ENCODE measurements at places on chromosomes 2 and 18.

- no peak for DNase-seq
Observed at GRCh38 chr18:12882453-12883371, 1.3 kb downstream of the PTPN2 start.

- no peak for DNase-seq
Observed at GRCh38 chr18:50151926-50152325, 43.0 kb downstream of the MYO5B start.

DNA sequence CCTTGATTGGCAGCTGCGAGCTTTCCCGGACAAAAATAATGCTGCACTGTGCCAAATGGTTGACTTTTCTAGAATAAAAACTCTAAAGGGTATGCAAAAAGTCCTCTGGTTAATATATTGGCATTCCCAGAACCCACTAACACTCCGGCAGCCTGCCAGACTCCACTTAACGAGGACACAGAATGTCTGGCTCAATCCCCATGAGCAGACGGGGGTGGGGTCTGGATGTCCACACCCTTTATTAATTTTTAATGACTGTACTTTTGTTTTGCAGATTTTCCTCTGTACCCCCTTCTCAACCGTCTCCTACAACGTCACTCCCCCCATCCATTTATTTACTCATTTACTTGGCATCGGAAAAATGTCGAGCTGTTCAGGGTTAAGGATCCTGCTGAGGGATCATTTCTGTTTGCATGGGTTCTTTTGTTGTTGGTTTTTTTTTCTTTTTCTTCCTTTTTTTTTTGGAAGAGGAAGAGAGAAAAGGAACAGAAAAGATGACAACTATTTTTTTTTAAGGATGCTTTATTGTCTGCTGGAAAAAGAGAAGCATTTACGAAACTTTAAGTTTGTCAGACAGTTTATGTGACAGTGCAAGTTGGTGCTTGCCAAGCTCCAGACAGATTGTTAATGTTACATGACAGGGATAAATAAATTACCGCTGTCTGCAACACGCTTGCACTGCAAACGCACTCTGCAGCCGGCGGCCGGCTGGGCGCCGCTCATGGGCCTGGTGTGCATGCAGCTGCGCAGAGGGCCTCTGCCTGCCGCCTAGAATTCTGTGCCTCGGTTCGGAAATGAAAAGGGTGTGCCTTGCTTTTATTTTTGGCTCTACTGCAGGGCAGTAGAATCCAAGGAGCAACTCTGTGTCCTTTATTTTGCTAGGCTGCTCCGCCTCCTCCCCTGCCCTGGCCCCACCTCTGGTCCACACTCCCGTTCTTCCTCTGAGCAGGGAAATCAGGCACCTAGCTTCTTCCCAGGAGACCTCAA is 3.6 kb downstream of the LDLRAD4 start:
- DNase-seq, result no peak

DNA sequence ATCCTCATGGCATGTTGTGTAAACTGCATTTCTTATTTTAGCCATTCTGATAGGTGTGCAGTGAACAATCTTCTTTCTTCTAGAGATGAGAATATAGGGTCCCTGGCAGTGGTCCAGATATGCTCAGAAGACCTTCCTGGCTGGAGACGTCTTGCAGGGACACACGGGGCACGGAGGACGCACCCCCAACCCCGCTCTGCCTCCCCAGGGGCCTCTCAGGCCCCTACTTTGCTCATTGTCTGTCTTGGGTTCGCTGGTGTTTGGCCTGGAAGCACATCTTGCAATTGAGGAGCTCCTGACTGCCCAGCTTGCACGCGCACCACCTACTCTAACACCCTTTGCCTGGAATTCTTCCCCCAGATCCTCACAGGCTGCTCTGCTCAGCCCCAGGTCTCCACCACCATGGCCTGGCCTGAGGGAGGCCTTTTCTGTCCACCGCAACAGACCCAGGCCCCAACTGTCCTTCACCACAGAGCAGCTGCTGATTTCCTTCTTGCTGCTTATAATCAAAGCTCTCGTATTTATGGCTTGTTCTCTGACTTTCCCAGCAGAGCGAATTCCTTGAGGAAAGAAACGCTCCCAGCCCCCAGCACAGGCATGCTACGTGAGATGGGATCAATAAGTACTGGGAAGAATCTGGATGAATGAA is 295.9 kb upstream of the HDAC4 start:
- no peak for DNase-seq

- DNase-seq, result no peak
Observed at GRCh38 chr2:132503701-132504100, 87.1 kb downstream of the GPR39 start.

DNA sequence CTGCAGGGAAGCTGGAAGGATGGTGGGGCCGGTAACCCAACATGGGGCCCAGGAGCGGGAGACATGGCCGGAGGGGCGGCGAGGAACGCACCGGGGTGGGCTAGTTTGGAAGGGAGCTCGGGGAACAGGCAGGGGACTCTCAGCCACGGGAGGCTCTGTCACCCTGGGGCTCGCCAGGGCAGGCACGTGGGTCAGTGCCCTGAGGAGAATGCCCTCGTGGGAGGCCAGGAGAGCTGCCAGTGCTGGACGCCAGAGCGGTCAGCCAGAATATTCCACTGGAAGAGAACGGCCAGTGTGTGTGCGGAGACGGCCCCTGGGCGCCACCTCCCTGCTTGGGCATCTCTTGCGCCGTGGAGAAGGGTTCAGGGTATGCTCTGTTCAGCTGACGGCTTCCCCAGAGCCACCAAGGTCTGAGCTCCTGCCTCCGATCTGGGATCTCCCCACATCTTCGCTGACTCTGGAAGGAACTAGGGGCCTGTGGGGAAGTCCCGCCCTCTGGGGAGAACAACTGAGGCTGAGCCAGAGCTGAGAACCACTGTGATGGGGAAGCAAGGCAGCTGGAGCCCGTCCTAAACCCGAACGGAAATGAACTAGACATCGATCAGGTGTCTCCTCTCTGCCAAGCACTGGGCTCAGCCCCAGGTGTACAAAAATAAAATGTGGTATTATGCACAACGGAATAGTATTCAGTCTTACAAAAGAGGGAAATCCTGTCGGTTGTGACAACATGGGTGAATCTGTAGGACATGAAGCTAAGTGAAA is 49.3 kb downstream of the TNP1 start:
- no peak for DNase-seq

DNA sequence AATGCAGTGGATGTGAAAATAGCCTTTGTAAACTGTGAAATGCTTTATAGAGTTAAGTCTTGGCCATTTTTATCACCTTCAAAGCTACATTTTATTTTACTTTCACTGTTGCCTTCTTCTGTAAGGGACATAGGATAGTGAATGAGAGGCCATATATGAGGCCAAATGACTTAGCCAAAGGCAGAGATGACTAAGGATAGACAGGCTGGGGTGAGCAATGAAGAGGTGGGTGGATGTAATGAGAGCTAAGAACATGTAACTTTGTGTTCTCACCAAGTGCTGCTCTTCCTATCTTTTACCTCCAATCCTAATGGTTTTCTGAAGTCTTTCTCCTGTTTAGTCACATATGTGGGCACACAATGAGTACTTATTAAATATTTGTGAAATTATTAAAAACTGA is 101.9 kb downstream of the MBD5 start:
- DNase-seq, result no peak

GRCh38 chr2:72990695-72991438 is 73.5 kb downstream of the EMX1 start:
- DNase-seq, result no peak

GRCh38 chr2:86069091-86069685 is 36.5 kb downstream of the POLR1A start:
- DNase-seq, result no peak

DNA sequence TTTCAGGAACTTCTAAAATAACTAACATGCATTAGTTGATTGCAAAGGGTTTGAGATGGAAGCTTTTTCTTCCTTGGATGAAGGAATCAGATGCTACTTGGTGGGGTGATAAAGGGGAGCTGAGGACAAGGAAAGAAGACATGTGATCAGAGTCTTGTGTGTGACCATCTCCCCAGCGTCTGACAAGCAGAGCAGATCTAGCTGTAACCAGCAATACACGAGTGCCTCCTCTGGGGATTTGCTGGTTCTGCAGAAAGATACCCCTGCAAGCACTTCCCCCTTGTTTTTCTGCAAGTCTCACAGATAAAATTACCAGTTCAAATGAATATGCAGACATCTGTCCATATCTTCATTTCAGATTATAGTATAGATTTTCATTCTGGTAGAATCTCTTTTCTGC is 2.7 kb downstream of the CDH7 start:
- no peak for DNase-seq

GRCh38 chr2:162174746-162175145 is 22.7 kb upstream of the GCG start:
- DNase-seq, result no peak

DNA sequence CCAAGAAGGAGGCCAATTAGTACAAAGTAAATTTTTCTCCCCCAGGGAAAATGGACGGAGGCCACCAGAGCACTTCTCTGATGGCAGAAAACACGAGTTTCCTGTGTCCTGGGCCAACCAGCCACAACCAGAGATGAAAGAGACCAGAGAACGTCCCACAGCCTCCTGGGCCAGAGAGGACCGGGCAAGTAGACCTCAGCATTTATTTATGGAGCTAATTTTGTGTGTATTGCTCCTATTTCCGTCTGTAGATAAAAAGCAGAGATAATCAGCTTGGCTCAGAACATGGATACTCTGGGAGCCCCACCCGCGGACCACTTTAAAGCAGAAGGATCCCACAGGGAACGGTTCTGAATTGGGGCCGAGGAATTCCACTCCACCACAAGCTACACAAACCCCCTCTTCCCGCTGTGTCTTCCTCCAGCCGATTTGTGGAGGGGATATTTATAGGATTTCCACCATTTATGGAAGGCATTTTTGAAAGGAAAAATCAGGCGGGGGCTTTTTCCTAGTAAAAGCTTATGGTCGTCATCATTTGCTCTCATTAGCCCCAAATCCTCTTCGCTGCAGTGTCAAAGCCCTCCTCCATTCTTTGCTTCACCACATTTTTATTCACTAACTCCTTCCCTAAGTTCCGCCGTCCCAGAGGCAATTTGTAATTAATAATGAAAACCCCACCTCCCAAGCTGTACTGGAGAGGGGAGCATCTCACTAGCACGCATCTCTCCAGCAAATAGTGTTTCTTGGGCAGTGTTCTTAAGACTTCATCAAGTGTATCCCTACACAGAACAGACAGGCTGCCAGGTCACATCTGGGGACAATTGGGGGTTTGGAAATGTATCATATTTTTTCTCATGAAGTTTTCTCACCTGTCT is 43.7 kb upstream of the TWIST2 start:
- DNase-seq, result no peak

GRCh38 chr2:178263159-178263860 is 69.0 kb downstream of the OSBPL6 start:
- no peak for DNase-seq

DNA sequence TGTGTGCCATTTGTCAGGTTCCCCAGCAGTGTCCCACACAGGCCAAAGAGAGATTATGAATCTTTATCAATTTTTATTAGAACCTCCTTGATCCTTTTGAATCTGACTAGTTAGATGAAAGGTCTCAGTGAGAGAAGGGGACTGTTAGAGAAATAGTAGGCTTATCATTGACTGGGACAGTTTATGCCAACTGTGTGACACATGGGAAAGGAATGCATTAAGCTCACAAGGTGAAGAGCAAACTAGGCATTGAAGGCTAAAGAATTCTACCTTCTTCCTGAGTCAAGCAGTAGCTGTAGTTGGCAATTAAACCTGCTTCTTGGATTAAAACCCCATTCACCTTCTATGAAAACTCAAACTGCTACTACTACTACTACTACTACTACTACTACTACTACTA is 389.6 kb upstream of the CDH19 start:
- DNase-seq, result no peak

- DNase-seq, result no peak
Observed at GRCh38 chr2:23687214-23687613, 239.7 kb downstream of the ATAD2B start.

GRCh38 chr2:187689372-187689771 is 135.1 kb upstream of the TFPI start:
- no peak for DNase-seq

DNA sequence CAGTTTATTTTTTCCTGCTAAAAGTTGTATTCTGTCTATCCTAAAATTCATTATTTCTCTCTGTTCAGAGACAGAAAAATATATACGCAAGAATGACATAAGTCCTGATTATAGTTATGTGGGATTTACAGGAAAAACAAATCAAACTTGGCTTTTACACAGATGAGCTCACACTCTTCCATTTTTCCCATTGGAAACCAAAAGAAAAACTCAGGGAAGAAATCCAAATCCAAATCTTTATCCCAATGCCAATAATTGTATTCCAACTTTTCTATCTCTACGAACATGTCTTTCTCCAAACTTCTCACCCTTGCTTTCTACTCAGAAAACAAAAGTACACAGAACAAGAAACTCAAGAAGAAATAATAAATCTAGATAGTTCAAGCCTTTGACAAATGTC is 249.1 kb upstream of the TMEFF2 start:
- DNase-seq, result no peak
